ENCODE measurements at places on chromosomes 7 and 10.
A peak's percentile ranks its signal among the peaks of the same experiment; 100 is the strongest.

DNA sequence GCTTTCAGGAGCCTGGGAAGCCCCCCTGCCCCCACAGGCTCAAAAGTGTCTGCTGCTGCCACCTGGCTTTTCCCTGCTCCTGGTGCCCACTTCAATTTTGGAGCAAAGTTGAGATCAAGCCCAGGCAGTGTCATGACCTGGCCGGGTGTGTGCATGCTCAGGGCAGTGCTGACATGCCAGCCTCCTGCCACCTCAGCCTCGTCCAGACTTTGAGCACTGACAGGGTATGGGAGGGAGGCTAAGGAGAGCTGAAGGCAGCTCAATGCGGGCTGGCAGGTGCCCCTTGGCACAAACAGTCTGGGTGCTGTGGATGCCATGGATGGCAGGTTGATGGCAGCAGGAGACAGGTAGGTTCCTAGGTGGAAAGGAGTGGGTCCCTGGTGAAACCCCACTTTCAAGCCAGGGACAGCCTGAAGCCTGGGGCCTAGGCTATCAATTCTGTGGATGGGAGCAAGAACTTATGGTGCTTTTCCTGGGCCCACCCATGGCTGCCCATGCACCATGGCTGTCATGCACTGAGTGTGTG is 12.3 kb upstream of the ECHDC3 start:
- no peak for DNase-seq

DNA sequence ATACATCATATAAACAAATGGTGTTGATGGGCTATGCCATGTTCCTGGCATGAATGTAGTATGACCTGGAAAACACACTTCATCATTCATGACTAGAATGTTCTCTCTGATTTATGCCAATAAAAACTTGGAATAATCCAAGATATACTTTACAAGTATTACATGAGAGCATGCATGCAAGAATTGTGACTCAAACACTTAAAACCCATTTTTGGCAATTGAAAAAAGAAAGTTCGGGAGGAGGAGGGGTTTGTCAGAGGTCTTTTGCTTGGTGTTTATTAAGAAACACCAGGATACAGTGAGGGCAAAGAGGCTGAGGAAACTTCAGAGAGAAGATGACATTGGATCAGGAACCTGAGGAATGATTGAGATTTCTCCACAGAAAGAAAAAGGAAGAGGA is 10.2 kb upstream of the CUL1 start:
- DNase-seq, result no peak

DNA sequence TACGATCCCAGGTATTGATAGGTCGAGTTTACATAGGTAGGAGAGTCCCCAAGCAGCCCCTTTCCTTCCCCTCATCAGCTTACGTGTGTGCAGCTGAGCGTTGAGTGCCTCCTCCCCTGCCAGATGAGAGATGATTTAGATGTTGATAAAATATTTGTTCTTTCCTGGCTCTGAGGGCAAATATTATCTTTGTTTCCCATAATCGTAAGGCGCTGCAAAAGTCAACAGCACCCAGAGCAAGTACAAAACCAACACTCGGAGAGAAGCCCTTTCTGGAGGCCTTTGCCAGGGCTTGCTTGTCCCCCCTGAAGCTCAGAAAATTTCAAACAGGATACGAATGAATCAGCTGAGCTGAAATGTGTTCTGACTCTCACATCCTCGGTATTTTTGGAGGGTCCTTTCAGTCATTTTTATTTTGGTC is 683.2 kb downstream of the LRMDA start:
- DNase-seq, result no peak

- DNase-seq, result no peak
These were observed 84.3 kb downstream of the CPED1 start for GRCh38 chr7:121072826-121073225.

DNA sequence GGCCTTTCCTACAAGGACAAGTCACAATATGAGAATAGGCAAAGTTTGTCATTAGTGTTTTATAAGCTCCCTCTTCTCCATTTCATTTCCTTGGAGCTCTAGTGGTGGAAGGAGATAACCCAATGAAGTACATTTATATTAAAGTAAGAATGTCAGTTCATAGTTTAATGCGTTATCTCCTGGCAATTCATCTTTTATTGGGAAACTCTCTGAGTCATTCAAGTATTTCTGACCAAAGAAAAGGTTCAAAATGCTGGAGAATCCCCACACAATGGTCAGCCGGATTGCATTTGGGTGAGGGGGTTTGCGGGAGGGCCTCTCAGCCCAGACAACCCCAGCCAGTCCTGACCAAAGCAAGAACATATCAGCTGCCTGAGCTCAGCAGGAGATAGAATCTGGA is 321.5 kb upstream of the NRP1 start:
- DNase-seq, result no peak

DNA sequence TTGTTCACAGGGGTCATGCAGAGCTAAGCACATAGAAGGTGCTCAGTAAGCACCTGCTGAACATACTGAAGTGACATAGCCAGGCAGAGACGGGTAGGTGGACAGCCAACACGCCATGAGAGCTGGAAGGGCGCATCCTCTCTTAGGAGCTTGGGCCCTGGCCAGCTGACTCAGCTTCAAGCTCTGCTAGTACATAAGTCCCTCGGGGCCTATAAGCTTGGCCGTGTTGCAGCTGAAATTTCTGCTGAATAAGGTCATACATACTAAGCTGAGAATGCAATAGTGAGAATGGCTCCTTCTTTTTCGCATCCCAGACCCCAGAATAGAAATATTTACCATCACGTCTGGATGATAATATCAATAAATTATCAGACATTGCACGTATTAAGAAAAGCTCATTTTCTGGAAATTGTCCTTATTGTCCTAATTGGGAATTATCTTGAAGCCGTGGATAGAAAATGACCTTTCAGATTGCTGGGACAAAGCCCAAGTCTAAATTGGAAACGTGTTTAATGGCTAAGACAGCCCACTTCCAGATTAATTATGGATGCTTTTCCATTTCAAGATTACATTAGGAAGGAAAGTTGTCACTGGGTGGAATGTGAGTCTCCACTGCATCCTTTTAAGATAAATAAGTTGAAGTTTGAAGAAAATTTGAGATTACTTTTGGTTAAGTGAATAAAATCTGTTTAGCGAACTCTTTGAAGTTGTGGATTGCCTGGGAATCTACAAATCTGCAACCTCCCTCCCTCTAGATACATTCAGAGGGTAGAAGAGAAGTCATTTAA is 287.1 kb upstream of the C7orf33 start:
- DNase-seq, result peak; percentile 41

- no peak for DNase-seq
These were observed 17.4 kb upstream of the BAIAP2L1 start for GRCh38 chr7:98418271-98418635.

- no peak for DNase-seq
These were observed 1.5 kb downstream of the KLHL7 start for GRCh38 chr7:23106823-23107663.

- DNase-seq, result peak; percentile 30
These were observed 79.1 kb downstream of the MGMT start for GRCh38 chr10:129546106-129546505.

GRCh38 chr7:159142199-159142598 is 2.5 kb downstream of the VIPR2 start:
- no peak for DNase-seq

- no peak for DNase-seq
These were observed 164.6 kb downstream of the NEURL1 start for GRCh38 chr10:103658049-103658577.

- no peak for DNase-seq
These were observed 5.8 kb downstream of the IFIT1 start for GRCh38 chr10:89398003-89398749.

- no peak for DNase-seq
These were observed 4.8 kb downstream of the NHLRC2 start for GRCh38 chr10:113859261-113859660.

DNA sequence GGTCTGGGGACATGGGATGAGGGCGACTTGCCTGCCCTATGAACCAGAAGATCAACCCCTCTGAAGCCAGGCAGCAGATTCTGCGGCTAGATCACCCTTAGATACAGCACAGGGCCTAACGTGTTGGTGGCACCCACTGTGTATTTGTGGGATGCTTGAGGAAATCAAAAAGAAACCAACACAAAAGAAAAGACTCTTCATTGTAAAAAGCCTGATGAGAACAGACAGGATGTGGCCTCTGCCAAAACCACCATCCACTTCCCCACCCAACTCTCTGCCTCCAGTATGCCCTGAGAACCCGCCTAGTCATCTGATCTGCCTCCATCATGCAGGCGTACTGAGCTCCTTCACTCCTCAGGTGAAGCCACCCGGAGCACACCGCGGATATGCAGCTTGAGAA is 97.2 kb upstream of the INSYN2A start:
- no peak for DNase-seq

DNA sequence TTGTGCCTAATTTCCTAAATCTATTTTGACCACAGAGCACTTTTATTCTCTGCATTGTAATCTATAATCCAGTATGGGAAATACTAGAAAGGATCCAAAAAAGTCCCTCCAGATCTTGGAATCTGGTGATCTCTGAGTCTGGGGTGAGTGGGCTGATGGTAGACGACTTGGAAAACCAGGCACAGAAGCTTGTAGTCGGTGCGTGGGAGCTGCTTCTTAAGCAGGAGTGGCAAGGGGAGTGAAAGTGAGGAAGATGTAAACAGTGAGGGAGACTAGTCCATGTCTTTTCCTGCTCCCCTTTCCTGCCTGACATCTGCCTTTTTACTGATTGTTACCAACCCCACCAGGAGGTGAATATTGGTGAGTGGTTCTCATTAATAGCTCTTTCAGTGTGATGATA is 6.8 kb downstream of the AUTS2 start:
- DNase-seq, result no peak

DNA sequence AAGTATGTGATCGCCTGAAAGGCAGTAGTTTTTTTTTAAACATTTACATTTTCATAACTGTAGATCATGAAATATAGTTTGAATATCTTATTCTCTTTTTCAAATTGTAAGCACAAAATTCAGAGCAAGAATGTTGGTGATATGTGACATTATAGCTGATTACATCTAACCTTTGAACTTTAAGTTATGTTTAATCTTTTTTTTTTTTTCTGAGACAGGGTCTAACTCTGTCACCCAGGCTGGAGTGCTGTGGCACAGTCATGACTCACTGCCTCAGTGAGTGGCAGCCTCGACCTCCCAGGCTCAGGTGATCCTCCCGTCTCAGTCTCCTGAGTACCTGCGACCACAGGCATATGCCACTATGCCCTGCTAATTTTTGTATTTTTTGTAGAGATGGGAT is 278.7 kb upstream of the NEBL start:
- no peak for DNase-seq

DNA sequence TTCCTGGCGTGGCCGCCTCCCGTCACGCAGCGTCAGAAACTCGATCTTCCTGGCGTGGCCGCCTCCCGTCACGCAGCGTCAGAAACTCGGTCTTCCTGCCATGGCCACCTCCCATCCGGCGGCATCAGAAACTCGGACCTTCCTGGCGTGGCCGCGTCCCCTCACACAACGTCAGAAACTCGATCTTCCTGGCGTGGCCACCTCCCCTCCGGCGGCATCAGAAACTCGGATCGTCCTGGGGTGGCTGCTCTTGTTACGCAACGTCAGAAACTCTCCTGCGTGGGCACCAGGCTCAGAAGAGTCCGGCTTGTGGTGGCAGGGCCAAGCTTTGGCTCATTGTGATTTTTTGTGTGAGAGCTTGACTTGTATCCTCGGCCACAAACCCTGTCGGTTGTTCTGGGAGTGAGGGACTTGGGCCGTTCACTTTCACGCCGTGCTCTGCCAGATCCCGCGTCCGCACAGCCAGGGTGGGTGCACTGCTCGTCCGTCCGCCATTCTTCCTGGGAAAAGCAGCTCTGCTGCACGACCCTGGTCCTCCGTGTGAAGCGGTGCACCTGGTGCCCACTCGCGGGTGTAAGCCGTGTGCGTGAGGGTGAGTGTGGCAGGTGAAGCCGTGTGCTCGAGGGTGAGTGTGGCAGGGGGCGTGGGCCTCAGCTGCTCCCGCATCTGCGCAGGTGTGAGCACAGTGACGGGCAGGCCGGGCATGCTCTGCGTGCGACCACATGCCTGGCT is 49.4 kb upstream of the SUN1 start:
- DNase-seq, result no peak

GRCh38 chr7:123190109-123190831 is 9.5 kb downstream of the SLC13A1 start:
- DNase-seq, result no peak

DNA sequence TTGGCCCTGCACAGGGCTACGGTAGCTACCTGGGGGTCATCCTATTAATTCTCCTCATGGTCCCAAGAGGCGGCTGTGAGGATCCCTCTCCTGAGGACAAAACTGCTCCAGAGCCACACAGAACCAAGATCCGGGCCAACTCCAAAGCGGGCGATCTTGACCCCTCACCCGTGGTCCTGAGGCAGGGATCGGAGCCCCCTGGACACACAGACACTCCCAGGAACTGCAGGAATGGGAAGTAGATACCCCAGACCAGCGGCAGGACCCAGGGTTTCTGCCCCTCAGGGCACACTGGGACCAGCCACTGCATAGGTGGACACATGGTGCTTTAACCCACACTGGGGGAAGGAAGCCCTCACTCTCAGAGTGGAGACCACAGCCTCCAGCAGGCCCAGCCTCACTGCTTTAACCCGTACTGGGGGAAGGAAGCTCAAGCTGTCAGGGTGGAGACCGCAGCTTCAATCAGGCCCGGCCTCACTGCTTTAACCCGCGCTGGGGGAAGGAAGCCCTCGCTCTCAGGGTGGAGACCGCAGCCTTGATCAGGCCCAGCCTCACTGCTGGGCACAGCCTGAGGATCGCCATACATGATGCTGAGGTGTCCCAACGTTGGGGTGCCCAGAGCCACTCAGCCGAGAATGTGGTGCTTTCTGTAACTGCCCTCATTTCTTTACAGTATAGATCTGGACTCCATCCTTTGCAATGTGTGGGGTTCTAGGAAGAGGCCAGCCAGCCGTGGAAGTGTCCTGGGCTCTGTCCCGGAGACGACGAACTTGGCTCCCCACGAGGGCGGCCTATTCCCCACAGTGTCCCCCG is 60.1 kb downstream of the DIP2C start:
- DNase-seq, result no peak

GRCh38 chr7:73905360-73905759 is 44.4 kb downstream of the TMEM270 start:
- no peak for DNase-seq

GRCh38 chr10:120987359-120987758 is 136.2 kb downstream of the WDR11 start:
- DNase-seq, result no peak

DNA sequence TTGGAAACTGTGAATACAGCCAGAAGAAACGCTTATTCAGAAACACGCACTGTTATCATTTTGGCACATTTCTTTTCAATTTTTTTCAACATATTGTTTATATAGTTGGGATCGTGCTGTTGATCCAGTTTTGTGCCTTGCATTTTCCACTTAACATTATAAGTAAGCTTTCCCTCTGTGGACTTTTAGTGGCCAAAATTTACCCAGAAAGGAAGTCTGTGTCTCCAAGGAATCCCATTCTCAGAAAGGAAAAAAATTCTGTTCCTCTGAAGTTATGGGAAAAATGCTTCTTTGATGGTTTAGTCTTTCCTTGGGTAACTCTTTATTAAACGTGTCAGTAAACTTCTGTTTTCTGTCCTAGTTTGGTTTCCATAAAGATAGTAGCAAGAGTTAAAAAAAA is 280.0 kb downstream of the REEP3 start:
- DNase-seq, result no peak

GRCh38 chr7:103640031-103640779 is 194.2 kb upstream of the SLC26A5 start:
- DNase-seq, result no peak

Data from mesothelial cell of epicardium (in vitro differentiated cells).